Amygdala (tissue), 56 donors: ENCODE measurements at places on chromosomes 4 and X.

- no peak for DNase-seq
Observed at GRCh38 chrX:107826238-107827029, 768 bp downstream of the MID2 start.

DNA sequence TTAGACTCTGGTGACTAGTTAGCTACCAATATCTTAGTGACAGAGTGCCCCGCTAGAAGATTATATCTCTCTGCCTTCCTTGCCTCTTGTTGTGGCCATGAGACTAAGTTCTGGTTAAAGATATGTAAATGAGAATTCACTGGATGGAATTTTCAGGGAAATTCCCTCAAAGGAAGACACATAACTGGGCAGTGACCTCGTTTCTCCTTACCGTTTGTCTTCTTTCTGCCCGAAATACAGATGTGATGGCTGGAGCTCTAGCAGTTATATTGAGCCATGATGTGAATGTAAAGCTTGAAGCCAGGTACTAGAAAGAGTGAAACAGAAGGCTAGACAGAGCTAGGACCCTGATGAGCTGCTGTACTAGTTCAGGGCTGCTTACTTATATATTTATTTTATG, 80.5 kb downstream of the FHDC1 start:
- no peak for DNase-seq

DNA sequence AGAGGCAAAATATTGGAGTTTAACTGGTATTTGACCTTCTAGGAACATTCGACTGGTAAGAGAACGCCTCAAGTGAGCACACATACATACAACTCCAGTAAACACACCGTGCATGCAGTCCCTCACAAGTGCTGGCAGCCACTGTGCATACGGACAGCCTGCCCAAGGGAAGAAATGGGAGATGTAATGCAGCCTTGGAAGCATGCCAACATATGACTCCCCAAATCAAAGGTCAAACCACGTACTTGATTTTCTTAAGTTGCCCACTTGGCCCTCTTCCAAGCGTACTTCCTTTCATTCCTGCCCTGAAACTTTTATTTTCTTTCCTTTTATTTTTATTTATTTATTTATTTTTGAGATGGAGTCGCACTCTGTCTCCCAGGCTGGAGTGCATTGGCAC, 206.6 kb downstream of the SPRY1 start:
- no peak for DNase-seq

GRCh38 chr4:108540536-108540935, 79.8 kb upstream of the RPL34 start:
- DNase-seq, result no peak

DNA sequence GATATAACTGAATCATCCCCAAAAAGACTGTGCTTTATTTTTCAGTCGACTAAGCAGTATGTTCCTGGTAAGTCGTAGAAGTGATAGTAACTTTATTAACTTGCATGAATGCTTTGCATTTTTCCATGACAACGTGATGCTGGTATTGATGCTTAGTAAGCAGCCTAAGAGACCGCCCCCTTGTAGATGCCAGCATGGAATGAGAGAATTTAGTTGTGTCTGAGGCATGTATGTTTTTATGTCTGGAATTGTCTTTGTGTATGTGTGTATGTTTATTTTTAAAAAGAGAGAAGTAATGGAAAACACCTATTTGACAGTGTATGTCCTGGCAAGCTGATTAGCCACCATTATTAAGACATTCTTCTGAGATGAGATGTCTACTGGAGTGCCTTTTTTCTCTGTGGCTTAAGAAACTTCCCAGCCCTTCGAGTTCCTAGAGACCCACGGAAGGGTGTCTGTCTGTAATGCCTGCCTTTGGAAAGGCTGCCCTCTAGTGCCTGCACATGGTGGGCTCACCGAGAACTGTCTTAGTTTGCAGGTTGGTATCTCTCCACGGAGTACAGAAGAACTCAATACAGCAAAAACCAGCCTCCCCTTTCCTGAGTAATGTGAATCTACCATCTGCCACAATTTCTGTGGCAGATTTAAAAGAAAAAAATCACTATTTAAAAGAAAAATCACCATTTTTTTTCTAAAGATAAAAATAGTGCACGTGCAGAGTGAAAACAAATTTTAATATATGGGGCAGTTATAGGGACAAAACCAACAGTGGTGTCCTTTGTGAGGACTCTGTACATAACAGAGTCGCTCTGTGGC, 85.9 kb downstream of the AASDH start:
- peak; percentile 71 for DNase-seq

DNA sequence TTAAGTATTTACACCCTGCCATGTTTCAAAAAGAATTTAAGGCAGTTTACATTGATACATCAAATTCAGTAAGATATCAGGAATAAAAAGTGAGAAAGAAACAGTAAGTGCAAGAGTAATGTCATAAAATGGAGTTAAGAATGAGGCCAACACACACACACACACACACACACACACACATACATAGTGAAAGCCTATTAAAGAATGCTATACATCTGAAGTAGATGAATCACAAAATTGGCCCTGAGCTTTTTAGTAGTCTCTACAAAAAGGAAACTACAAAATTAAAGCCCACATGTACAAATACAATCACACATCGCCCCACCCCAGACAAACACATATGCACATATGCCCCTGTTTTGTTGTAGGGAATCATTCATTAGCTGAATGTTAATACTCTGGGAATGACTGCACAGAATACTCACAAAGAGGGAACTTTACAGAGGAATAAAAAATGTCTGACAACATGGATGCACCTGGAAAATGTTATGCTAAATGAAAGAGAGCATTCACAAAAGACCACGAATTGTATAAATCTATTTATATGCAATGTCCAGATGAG, 428.8 kb downstream of the IL15 start:
- no peak for DNase-seq
